Activated CD8-positive, alpha-beta T cell treated with anti-CD3 and anti-CD28 coated beads, Interleukin-2, amount 10 ng/mL, durations not matched to agents 7 days and 5 days (primary cell): ENCODE measurements at places on chromosomes 11 and 22.

DNA sequence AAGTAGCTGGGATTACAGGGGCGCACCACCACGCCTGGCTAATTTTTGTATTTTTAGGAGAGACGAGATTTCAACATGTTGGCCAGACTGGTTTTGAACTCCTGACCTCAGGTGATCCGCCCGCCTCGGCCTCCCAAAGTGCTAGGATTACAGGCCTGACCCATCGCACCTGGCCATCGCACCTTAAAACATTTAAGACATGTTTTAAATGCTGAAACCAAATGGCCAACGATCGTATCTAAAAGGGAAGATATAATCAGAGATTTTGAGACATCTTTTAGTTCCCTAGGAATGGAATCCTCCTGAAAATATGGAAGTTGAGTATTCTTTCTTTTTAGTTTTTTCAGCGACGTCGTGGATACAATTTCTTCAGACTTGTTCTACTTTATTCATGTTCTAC lies 21.8 kb upstream of the APOBEC3A start:
- DNase-seq, result no peak

DNA sequence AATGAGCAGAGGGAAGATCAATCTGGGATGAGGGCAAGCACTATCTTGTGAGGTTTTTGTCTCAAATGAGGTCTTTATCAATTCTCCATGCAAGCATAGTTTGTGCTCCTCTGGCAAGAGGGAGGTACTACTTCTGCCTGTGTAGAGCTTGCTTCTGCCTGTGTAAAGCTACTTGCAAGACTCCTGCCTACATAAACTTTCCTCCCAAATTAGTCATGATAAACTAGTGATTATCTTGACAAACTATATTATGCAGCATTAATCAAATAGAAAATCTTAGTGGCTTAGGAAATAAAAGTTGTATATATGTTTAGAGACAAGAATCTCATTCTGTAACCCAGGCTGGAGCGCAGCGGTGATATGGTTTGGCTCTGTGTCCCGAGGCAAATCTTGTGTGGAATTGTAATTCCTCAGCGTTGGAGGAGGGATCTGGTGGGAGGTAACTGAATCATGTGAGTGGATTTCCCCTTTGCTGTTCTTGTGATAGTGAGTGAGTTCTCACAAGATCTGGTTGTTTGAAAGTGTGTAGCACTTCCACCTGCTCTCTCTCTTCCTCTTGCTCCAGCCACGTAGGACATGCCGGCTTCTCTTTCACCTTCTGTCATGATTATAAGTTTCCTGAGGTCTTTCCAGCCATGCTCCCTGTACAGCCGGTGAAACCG lies 8.0 kb upstream of the MMP10 start:
- DNase-seq, result no peak

- peak; percentile 49 for DNase-seq
These were observed 921 bp downstream of the C1QTNF5 start for GRCh38 chr11:119339589-119340334.

- DNase-seq, result no peak
These were observed 41.1 kb downstream of the KCNC1 start for GRCh38 chr11:17775507-17776211.
